Activated B cell treated with CpG ODN at 0.5 μM for 24 hours (primary cell): ENCODE measurements at places on chromosomes 11 and 22.

GRCh38 chr22:42437488-42438292 is 5.5 kb upstream of the NFAM1 start:
- DNase-seq = peak; percentile 76

GRCh38 chr22:37416827-37417226 is 10.5 kb downstream of the ELFN2 start:
- DNase-seq = no peak

DNA sequence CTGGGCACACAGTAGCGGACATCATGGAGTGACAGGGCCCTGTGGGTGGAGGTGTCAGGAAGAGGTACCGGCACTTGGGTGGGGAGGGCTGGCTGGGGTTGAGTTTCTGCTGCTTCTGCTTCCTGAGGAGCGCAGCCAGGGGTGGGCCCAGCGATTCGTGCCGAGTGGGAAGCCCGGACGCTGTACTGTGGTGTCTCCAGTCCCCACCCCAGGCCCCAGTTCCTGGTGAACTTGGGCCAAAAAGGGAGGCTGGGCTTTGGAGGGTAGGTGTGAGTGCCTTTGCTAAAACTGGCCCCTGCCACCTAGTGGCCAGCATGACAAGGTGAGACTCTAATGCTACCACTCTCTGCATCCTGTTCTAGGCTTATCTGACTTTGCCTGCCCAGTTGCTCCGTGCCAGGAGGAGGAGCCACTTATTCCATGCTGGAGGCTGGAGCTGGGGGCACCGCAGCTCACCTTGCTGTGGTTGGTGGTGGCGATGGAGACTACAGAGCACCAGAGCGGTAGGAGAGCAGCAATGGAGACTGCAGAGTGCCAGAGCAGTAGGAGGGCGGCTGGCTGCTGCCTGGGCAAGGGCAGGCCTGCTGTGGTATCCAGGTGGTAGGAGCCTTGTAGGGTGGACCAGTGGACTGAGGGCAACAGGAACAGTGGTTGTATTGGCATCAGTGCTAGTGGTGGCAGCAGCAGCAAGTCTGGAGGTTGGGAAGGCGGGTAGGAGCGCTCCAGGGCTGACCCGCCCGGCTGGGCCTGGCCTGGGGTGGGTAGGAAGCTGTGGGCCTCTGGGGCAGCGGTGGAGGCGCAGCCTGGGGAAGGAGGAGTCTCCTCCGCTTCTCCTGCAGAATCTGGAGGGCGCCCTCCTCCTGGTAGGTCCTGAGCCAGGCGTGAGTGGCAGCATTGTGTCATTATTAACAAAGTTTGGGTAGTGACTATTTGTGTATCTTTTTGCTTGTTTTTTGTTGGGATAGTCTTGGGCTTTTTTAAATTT is 2.2 kb upstream of the RFPL2 start:
- no peak for DNase-seq

- peak; percentile 48 for DNase-seq
Observed at GRCh38 chr22:23856721-23857605, 712 bp upstream of the SLC2A11 start.

- no peak for DNase-seq
Observed at GRCh38 chr11:45673441-45673840, 8.0 kb upstream of the CHST1 start.

GRCh38 chr22:36787204-36787988 is 11.5 kb upstream of the IFT27 start:
- DNase-seq = no peak

- DNase-seq = no peak
Observed at GRCh38 chr11:8080069-8080670, 841 bp upstream of the TUB start.

- DNase-seq = no peak
Observed at GRCh38 chr11:71563406-71563805, 2.0 kb upstream of the KRTAP5-10 start.

GRCh38 chr11:131041331-131042040 is 125.2 kb upstream of the SNX19 start:
- no peak for DNase-seq

- no peak for DNase-seq
Observed at GRCh38 chr11:12827929-12828812, 153.9 kb downstream of the TEAD1 start.

GRCh38 chr11:93468290-93468689 is 74.9 kb downstream of the SMCO4 start:
- DNase-seq = no peak

GRCh38 chr11:14894657-14895598 is 2.9 kb upstream of the CYP2R1 start:
- no peak for DNase-seq

GRCh38 chr22:37716708-37717107 is 19.9 kb downstream of the TRIOBP start:
- no peak for DNase-seq

DNA sequence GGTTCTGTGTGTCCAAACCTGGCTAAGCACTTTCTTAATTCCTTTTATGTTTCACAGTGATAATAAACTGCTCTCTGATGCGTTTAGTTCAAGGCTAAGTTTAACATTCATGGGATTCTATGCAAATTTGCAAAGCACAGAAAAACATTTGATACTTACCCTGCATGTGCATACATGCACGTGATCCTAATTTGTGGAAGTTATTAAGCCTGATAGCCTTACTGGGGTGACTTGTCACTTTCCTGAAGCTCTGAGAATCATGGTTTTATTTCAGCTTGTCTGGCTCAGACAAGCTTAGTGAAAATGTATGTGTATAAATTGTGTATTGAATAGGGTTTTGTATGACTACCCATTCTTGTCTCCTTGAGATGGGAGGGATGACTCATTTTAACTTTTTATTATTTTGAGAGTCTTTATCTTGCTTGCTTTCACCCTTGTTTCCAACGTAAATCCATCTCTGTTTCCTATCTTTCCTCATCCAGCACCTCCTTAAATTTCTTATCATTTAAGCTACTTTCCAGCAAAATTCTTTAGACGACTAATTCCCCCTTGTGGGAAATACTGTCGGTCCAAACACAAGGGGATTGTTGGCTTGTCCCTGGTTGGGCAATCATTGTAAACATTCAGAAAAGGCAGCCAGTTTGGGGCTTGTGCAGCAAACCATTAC is 167.1 kb downstream of the C11orf91 start:
- DNase-seq = no peak

DNA sequence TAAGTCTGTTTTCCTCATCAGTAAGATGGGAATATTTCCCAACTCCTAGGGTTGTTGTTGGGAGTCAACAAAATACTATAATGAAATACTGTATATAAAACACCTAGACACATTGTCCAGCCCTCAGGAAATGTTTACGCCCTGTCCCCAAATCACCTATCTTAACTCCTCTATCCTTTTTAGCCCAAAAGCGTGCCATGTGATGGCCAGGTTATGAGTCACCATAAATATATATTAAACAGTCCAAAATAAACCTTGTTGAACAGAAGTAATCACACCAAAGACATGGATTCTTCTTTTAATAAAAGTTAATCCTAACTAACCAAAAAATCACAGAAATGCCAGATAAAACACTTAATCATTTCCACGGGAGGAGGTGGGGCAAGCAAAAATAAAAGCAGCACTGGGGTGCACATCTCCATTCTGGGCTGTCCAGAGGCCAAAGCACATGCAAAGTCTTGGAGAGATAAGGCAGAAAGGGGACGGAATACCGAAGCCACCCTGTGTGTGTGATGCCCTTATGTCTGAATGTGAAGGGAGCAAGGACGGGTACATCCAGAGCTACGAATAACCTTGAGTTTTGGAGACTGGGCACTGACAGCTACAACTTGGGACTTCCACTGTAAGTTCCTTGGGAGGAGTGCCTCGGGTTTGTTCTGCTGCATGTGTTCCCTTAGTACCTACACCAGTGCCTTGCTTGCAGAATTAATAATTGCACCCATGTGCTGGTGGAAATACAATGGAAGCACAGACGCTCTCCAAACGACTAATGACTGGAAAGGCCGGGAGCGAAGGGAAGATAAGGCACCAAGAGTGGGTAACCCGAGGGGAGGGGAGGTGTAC is 1.1 kb downstream of the OSBP start:
- no peak for DNase-seq

DNA sequence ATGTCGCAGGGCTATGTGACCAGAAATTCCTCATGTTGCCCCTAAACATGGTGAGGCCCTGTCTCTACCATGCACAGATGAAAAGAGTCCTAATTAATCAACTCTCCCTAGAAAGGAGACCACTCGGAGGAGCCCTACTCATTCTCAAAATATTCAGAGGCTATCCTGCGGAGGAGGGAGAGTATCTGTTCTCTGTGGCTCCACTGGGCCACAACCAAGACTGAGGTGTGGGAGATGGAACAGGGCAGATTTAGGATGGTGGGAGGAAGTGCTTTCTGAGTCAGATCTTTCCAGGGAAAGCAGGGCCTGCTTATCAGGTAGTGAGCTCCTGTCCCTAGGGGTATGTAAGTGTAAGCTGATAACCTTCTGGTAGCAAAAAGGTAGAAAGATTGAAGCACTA is 37.0 kb upstream of the PRDM11 start:
- DNase-seq = no peak

- DNase-seq = no peak
Observed at GRCh38 chr22:45887202-45888131, 89.5 kb downstream of the WNT7B start.

DNA sequence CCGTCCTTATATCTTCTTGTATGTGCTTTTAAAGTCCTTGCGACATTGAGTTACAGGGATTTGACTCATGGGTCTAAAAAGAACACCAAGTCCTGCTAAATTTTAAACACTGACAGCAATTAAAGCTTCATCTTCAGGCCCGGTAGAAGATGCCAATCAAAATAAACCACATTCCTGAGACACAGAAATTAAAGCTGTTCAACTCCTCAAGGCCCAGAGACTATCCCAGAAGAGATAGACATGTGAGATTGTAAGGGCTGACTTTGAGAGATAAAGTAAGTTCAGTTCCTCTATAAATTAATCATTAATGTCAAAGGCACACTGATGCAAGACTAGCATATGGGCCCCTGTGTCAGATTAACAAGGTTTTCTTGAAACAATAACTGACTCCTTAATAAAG is 49.8 kb downstream of the OSBPL5 start:
- DNase-seq = no peak

- DNase-seq = no peak
Observed at GRCh38 chr22:20810645-20811044, 36.7 kb downstream of the SERPIND1 start.

DNA sequence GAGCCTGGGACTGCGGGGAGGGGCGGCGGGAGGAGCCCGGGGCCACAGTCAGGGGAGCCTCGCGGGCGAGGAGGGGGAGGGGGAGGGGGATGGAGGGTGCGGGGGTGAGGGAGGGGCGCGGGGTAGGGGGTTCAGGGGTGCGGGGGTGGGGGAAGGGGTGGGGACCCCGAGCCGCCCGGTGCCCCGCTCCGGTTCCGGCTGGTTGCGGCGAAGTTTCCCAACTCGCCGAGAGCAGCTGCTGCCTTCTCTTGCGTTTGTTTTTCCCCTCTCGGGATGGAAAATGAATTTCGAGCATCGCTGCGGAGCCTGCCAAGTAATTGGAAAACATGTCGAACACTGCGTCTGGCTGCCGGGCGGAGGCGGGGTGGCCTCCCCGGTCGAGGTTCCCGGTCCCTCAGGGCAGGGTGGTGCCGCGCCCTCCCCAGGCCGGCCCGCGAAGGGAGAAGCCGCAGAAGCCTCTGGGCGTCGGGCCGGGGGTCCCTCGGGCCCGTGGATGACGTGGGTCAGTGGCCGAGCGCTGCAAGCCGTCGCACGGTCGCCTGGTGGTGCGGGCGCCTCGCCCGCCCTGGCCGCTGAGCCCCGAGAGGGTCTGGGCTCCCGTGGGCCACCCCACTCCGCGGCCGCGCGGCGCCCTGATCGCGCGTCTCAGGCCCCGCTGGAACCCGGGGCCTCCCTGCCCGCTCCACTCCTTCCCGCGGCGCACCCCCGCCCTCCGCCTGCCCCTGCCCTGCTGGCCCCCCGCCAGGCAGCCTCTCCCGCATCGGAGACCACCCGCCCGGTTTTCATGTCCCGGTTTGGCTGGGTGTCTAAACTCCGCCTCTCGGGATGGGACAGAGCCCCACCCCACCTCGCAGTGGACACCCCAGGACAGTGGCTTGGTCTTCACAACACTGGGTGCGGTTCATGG is 12.1 kb downstream of the SPATA19 start:
- DNase-seq = no peak

DNA sequence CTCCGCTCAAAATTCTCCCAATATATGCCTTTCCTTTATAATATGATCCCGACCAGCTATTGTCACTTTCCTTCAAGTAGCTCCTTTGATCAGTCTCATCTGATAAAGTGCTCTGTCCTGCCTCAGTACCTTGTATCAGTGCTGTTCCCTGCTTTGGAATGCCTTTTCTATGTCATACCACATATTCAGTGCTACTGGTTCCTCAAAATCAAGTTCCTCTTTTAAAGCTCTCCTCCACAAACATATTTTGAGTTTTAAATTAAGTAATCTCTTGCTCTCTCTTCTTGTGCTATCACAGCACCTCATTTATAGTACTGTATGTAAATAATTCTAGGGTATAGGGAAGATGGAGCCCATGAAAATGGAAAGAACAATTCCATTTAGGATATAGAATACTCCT is 137.1 kb upstream of the CTSC start:
- DNase-seq = no peak

DNA sequence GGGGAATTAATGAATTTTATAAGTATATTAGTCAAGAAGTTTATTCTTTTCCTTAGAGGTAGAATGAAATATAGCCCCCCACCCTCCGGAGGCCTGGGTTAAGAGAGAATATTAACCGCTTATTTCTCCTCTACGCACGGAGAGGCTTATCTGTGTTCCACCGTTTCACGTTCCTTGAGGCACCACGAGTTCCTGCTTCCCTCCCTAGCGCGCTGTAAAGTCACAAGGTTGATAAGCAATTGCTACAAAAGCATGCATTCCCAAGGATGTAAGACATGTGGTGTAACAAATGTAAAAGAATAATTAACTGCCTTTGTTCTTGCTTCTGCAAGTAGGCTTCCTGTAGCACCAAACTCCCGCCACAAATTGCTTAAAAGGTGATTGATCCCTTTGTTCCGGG is 1.5 kb upstream of the ANKRD42 start:
- no peak for DNase-seq

- no peak for DNase-seq
Observed at GRCh38 chr11:3984896-3985295, 109.7 kb upstream of the RRM1 start.

DNA sequence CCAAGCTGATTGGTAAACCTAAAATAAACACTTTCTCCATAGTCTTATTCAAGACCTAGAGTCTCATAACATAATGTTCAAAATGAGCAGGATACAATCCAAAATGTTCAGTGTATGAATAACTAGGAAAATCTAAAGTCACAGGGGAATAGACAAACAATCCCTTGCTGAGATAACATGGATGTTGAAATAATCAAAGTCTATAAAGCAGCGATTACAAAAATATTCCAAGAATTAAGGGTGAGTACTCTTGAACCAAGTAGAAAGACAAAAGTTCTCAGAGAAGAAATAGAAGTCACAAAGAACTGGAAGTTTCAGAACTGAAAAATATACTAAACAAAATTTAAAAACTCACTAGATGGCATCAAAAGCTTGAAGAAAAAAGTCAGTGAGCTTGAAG is 561.0 kb downstream of the INSC start:
- DNase-seq = no peak

DNA sequence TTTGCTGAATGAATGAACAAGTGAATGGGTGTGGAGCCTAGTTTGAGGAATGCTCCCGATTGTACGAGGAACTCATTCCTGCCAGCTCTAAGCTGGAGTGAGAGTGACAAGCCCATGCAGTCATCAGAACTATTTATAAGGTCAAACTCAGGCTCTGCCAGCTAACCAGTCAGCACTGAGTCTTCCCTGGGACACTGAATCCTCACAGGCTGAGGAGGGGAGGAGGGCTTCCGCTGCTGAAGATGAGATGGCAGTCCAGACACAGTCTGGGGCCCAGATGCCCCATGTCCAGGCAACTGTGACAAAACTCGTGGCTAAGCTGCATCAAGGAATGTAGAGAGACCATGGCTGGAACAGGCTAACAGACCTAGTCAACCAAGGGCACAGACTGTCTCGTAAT is 4.0 kb downstream of the LRP4 start:
- DNase-seq = no peak
